ENCODE measurements at places on chromosomes 4 and X. TPM values are rescaled to one million over a fixed set of nuclear protein-coding genes. Genes with fewer than 3 reads are reported as not detected.

DNA sequence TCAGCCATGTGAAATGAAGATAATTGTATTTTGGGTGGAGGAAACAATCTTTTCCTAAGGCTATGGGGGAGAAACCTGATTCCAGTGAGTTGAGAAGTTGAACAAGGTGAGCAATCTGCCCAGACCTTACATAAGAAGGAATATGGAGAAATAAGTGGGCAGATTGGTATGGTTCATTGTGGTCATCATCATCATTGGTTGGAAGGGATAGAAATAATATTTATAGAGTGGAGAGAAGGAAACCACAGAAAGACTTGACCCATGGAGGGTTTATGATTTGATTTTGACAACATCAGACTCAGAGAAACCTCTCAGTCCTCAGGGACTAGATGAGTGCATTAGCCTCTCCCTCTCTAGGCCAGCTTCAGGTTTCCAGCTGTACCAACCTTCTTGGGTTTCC is 177.9 kb upstream of the NEIL3 start:
- DNase-seq: no peak

DNA sequence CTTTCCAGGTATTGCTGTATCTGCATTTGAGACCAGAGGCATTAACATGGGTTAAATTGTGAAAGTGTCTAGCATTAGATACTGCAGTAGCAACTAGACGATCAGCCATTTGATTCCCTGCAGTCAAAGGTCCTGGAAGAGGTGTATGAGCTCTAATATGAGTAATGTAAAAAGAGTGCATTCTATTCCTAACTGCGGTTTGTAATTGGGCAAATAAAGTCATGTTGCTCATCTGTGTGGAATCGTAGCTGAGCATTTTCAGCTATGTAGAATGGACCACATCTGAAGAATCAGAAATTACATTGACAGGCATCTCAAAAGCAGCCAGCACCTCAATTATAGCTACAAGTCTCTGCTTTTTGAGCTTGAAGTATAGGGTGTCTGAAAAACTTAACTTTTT is 157.6 kb downstream of the ZNF518B start:
- no peak for DNase-seq

CENPVL1 gene
- not detected for total RNA-seq

PLP1 gene
- 16.0 TPM for total RNA-seq

DNA sequence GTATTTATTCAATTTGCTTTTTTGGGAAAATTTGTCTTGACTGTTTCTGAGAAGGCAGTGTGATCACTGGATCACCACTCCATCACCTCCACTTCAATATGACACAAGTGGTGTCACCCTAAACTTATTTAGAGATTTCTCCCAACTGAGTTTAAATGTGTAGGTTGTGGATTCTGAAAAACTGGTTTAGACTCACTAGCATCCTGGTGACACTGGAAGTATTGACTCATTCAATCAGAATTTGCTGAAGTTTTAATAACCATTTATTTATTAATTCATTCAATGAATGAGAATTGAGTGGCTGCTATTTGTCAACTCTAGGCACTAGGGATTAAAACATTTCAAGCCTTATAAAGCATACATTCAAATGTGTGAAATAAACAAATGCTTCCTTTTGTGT is 819.1 kb upstream of the EPHA5 start:
- DNase-seq: no peak

GRCh38 chr4:174835536-174835935 is 6.5 kb upstream of the GLRA3 start:
- DNase-seq: no peak

DNA sequence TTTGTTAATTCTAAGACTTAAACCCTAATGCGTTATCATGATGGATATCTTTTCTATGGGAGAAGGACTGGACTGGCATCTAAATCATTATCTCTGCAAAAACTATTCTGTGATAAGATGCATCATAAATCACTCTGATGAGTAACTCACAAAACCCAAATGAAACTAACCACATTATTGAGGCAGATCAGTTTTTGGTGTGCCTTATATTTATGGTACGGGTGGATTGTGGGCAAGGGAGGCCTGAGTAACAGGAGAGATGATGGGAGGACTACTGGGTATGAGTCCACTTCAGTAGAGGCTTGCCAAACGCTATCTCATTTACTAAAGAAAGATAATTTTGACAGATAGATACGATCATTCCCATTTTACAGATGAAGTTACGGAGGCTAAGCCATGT is 66.4 kb upstream of the GUCY1A1 start:
- no peak for DNase-seq

DNA sequence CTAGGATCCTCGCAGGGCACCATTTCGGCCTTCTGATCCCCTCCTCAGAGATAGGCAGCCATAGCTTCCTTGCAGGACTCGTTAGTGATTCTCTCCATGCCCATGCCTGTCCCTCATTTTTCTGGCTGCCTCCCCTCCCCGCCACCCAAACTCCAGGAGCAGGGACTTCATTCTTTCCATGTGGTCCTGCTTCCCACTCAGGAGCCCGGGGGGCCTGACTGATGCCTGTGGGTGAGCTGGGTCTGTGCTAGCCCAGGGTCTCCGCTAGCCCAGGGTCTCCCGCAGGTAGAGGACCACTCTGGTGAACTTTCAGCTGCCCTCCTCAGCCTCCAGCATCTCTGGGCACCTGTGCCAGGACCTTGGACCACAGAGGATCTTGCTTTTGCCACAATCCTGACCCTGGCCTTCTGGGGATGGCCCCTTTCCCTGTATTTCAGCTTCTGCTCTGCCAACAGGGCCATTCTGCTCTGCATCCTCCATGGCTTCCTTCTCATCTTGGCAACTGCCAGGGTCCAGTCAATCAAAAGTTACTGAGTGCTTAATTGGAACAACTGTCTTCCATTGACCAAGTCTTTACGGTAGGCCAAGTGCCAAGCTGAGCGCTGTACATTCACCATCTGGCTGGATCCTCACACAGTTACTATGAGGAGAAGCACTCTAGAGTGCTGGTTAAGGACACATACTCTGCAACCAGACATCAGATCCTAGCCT is 152.2 kb downstream of the EFNB1 start:
- DNase-seq: no peak

GRCh38 chr4:4689694-4690440 is 148.0 kb upstream of the STX18 start:
- DNase-seq: no peak

DNA sequence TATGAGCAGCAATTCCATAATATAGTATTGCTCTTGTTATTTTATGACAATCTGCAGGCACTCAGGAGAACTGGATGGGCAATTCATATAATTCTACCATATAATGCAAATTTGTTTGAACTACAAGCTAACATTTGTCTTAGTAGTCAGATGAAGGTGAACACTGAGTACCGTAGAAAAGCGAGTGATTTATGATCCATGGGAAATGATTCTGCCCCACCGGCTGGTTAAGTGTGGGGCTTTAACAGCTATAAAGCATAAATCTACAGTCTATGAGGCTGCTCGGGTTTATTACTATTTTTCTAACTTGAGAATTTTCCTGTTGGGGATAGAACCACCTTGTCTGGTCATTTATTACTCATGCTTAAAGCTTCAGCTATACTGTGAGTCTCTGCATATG is 275.5 kb downstream of the PCDH10 start:
- DNase-seq: no peak

DNA sequence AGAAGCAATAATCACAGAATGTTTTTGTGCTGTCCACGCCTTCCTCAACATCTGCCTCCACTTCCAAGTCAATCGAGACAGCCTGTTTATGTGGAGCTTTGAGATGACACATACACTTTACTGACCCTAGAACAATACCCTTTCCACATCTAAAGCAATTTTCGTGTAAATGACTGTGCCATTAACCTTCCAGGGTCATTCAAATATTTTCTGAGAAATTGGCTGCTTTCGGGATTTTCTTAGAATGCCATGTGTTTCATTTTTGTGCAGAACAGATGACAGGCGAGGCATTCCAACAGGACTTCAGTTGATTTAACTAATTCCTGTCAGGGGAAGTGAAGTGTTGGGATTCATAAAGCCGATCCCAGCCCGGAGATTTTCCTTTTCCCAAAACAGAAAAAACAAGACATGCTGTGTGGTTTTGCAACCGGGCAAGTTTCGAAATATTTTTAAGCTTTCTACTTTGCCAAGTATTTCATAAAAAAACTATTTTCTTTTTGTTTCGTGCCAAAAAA is 73.9 kb downstream of the SORBS2 start:
- no peak for DNase-seq

RASGEF1B gene
- total RNA-seq: 7.8 TPM

SLBP gene
- 15.8 TPM for total RNA-seq

PRDX4 gene
- total RNA-seq: 77.4 TPM

- DNase-seq: no peak
Measured at GRCh38 chrX:69232945-69233344, 67.7 kb upstream of the PJA1 start.

APOOL gene
- total RNA-seq: 34.3 TPM

C1QTNF7 gene
- total RNA-seq: 7.4 TPM

AMTN gene
- total RNA-seq: not detected

YY2 gene
- total RNA-seq: 0.35 TPM

GRCh38 chr4:63670735-63671134 is 738.5 kb downstream of the TECRL start:
- no peak for DNase-seq

BST1 gene
- total RNA-seq: 8.7 TPM

GRCh38 chr4:136106753-136107152 is 1425.5 kb downstream of the PCDH18 start:
- no peak for DNase-seq

DNA sequence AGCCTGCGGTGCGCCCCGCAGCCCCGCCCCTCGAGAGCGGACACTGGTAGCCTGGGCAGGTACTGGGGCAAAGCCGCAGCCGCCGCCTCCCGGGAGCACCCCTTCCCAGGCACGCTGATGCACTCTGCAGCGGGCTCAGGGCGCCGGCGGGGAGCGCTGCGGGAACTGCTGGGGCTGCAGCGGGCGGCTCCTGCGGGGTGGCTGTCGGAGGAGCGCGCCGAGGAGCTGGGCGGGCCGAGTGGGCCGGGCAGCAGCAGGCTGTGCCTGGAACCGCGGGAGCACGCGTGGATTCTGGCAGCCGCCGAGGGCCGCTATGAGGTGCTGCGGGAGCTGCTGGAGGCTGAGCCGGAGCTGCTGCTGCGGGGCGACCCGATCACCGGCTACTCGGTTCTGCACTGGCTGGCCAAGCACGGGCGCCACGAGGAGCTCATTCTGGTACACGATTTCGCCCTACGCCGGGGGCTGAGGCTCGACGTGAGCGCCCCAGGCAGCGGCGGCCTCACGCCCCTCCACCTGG is 401 bp downstream of the SOWAHD start:
- peak; percentile 32 for DNase-seq

SOD3 gene
- 120 TPM for total RNA-seq

- DNase-seq: no peak
Measured at GRCh38 chr4:164571593-164572390, 182.1 kb upstream of the SMIM31 start.

DNA sequence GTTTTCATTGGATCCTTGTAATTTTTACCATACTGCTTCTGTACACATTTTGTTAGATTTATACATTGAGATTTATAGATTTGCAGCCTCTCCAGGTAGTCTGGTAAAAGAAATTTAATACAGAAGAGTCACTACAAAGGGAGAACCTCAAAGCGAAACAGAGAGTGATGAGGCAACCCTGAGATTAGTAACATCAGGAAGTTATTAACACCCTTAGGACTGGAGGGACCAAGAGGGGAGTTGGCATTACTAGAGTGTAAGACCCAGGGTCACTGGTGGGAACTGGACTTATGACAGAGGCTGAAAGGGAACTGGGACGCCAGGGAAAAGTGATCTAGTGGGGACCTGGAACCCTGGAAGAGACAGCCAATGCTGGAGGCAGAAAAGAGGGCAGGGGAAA is 20.6 kb upstream of the MAML3 start:
- no peak for DNase-seq

GRCh38 chr4:123996718-123997510 is 600.3 kb downstream of the SPRY1 start:
- DNase-seq: no peak

GLOD5 gene
- total RNA-seq: not detected

GRCh38 chr4:85600501-85600900 is 125.6 kb downstream of the ARHGAP24 start:
- no peak for DNase-seq

C4orf33 gene
- 3.8 TPM for total RNA-seq

DNA sequence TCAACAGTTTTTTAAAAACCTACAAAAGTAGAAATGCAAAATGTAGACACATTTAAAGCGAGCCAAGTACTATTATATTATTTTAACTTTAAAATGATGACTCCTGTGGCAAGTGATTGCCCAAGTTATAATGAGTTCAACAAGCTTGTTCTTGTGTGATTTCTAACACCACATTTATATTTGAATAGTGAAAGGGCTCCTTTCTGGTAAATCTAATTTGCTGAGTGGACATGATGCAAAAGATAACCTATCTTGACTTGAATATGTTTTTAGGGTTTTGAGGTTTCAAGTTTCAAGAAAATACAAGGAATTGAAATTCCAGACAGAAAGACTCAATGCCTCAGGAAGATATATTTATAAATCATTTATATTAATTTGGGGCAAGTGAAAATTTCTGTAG is 1.1 kb upstream of the EPGN start:
- no peak for DNase-seq

GRCh38 chr4:110484029-110484428 is 8.1 kb downstream of the ENPEP start:
- DNase-seq: no peak

DNA sequence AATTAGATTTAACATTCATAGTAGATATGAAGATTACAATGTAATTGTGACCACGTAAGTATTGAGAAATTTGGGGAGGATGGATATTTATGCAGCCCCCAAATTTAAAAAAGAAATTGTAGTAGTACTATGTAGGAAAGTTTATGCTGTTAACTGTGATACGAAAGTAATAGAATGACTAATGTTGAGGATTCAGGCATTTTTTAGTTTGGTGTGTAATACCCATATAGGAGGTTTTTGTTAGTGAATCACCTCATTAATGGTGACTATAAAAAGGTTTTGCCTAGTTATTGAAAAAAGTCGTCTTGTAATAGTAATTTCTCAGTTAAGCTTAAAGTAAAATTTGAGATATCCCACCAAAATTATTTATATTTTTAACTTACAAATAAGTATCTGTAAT is 67.2 kb downstream of the SMARCAD1 start:
- no peak for DNase-seq

SULT1E1 gene
- total RNA-seq: not detected

PNMA3 gene
- total RNA-seq: 0.71 TPM

DNA sequence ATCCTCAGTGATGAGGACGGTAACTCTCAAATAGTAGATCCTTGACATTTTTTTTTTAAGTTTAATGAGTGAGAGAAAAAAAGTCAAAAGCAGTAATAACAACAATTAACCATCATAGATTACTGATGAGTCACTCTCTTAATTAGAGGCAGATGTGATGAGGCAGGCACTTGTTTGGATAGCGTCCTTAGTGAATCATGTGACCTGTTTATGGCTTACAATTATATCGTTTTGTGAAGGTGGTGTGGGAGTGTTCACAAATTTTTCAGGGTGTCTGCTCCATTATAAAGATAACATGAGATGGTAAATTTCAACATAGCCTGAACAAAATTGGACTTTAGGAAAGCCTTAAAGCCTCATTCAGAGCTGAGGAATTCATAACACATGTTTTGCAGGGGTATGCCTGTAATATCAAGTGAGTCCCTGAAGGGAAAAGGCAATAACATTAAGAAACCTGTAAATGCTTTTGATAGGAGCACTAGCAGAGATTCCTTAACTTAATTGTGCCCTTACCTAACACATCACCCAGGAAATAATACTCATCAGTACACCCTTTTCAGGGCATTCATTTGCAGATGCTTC is 51.9 kb upstream of the XIAP start:
- no peak for DNase-seq

TCEAL3 gene
- total RNA-seq: 25.3 TPM

PAK3 gene
- 0.47 TPM for total RNA-seq

- no peak for DNase-seq
Measured at GRCh38 chrX:153380691-153381090, 20.5 kb downstream of the PNMA6E start.

GRCh38 chr4:65983061-65983460 is 312.8 kb upstream of the EPHA5 start:
- DNase-seq: no peak

All from left cardiac atrium (tissue), 4 donors.